Activated naive CD4-positive, alpha-beta T cell treated with anti-CD3 and anti-CD28 coated beads, Interleukin-2, amount 50 U/mL, for 72 hours (primary cell): ENCODE measurements at places on chromosomes 5 and 9. TPM values are rescaled to one million over a fixed set of nuclear protein-coding genes. Genes with fewer than 3 reads are reported as not detected.

- DNase-seq: no peak
Observed at GRCh38 chr5:72552041-72552557, 44.9 kb upstream of the ZNF366 start.

Gene RBM22
- 104 TPM for total RNA-seq

DNA sequence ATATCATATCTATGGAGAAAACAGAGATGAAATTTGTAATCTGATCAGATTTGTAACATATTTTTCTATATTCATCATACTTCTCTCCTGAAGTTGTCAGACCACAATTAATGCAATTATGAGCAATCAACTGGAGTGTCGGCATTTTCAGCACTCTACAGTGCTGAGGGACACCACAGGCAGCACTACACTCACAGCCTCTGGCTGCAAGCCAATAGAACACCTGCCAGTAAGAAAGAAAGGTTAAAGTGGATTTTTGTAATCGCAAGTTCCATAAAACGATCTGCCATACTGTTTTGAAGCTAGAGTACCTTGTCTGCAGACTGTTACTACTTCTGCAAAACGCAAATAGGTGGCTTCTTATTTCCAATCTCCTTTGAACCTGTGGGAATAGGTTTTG is 147.6 kb downstream of the ADAMTS6 start:
- no peak for DNase-seq

DNA sequence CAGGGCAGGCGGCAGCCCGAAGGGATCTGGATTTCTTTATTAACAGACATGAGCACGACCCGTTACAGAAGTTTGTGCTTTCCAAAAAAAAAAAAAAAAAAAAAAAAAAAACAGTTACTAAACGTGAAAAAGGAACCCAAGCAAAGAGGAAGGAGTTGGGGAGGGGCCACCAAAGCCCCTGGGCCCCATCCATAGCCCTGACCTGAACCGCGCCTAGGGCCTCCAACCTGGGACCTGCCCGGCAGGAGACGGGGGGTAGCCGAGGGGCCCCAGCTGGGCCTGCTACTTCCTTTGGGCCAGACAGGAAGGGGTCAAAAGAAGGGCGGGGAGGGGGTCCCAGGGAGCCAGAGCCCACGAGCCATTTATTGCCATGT is 10.0 kb downstream of the PRR7 start:
- DNase-seq: no peak

Gene NAIF1
- 12.7 TPM for total RNA-seq

Gene LMAN2
- total RNA-seq: 108 TPM

DNA sequence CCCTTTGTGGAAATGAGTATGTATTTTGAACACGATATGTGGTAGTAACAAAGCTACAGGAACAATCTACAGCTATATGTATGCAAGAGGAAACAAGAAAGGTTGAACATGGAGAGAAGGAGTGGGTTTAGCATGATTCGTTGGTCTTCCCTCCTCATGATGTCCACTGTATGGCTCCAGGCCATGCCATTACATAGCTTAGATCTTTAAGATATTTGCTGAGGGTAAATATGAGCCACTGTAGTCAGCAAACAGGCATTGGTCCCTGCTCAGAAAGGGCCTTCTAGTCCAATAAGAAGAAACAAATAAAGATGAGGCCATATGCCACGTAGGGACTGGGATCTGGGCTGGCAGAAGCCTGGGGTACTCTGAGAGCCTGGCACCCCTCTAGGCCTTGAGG is 543.2 kb upstream of the SGCD start:
- DNase-seq: no peak

GRCh38 chr9:109426626-109427402 is 71.3 kb downstream of the PTPN3 start:
- no peak for DNase-seq

- DNase-seq: no peak
Observed at GRCh38 chr9:122239722-122240121, 11.0 kb upstream of the LHX6 start.

Gene TRUB2
- total RNA-seq: 25.6 TPM

- no peak for DNase-seq
Observed at GRCh38 chr9:113506090-113506589, 42.6 kb downstream of the RGS3 start.

Gene HDAC3
- 110 TPM for total RNA-seq

- no peak for DNase-seq
Observed at GRCh38 chr9:38771593-38771992, 51.7 kb upstream of the FAM240B start.

GRCh38 chr9:72333709-72334108 is 31.3 kb downstream of the ZFAND5 start:
- no peak for DNase-seq

Gene PCDHA3
- total RNA-seq: not detected

GRCh38 chr5:6373081-6373846 is 5.1 kb downstream of the MED10 start:
- DNase-seq: no peak

DNA sequence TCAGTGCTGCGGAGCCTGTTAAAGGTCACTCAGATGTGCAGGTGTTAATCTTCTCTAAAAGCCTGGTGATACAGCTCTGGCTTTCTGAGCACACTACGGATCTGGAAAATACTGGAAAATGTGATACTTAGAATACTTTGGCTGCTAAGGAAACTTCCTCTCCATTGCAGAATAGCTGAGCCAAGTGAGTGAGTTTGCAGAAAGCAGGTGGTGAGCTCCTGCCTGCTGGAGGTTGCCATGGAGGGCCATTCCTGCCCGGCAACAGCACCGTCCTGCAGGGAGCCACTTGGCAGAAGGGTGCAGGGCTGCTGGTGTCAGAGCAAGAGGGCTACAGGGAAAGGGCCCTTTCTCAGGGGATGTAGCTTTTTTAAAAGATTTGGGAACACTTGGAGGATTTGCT is 40.7 kb downstream of the SECISBP2 start:
- DNase-seq: peak; percentile 16

DNA sequence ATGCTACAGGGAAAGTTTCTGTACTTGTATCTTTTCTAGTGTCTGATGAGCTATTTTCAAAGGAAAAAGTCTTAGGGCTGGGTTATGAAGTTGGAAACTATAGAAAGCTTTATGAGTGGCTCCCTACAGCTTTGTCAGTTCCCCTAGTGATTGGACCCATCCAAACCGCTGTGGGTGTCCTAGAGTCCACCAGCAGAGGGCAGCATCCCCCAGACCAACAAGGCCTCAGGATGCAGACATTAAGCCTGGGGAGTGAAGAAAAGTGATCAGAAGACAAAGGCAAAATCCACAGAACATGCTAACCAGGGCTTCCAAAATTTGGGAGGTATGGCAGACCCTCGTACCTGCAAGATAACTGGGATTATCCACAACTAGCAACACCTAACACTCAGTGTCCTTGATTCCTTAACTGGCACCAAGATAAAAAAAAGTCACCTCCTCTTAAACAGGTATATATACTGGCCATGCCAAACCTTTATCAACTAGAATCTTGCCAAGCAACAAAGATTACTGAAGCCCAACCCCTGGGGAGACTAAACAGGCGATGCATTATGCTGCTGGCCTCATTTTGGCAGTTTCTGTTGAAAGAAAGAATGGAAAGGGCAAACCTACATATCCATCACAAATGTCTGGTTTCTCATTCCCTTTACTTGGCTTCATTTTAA is 110.4 kb upstream of the NR5A1 start:
- DNase-seq: peak; percentile 81

- DNase-seq: no peak
Observed at GRCh38 chr9:136258786-136259516, 13.3 kb upstream of the QSOX2 start.

- no peak for DNase-seq
Observed at GRCh38 chr5:172748341-172748843, 22.6 kb downstream of the DUSP1 start.

DNA sequence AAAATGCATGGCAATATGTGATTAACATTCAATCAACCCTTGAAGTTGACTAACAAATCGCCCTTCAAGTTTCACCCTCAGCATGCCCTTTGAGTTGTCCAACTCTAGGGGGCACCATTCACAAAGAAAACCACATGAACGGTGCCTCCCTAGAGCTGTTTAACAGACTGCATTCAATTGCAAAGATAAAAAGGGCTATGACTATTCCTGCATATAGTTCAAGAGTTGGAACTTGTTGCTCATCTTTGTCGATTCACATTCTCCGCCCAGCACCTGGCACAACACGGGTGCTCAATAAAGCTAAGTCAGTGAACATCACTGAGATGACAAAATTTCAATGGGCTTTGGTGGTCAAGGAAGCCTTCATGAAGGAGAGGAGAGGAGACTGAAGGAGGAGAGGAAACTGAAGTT is 69.6 kb upstream of the SLC30A5 start:
- no peak for DNase-seq

DNA sequence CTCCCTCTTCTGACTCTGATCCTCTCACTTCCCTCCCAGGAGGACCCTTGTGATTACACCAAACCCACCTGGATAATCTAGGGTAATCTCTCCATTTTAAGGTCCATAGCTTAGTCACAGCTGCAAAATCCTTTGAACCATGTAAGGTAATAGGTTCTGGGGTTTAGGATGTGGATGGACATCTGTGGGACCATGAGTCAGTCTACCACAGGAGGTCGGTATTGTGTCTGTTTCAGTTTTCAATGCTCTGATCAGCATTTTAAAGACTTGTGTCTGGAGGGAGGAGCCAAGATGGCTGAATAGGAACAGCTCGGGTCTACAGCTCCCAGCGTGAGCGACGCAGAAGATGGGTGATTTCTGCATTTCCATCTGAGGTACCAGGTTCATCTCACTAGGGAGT is 112.6 kb downstream of the CAVIN4 start:
- no peak for DNase-seq

DNA sequence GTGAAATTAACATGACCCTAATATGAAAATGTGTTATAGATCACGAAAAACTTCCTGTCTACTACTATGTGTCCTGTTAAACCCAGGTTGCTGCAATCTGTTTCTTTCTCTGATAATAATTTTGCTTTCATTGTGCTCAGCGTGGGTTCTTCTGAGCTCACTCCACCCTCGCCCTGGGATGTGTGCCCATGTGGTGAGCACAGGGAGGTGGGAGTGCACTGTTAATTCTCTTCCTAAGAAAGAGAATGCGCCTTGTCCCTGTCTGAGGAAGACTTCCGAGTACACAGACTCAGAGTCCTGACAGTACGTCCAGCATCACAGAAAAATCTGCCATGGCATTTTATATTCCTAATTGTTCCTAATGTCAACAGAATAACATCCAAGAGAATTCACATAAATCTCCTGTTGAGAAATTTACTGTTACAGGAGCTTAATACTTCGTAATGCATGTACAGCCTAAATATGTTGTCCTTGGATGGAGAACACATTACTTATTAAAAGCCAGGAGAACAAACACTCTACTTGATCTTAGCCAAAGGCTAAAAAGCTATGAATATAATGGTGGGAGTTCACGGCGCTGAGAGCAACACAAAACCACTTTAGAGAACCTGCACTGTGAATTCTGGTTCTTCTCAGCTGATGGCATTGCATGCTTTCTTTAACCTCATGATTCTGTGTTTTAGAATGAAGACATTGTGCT is 102.6 kb downstream of the PDE4D start:
- DNase-seq: no peak

GRCh38 chr9:93651521-93651950 is 75.2 kb downstream of the PHF2 start:
- peak; percentile 21 for DNase-seq

DNA sequence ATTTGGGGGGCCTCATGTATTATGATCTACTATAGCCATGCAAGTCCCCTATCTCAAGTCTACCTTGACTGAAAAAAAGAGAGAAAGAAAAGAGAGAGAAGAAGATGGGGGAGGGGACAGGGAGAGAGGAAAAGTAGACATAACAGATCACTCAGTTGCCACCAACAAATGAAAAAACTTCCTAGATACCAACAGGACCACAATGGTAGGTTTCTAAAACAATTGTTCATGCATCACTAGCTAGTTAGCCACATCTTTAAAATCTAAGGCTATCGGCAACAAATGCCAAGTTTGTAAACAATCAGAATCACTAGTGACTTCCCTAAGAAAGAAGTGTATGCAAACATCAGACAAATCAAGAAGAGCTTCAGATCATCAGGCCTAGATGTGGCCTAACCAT is 328.2 kb downstream of the BNC2 start:
- DNase-seq: no peak

- no peak for DNase-seq
Observed at GRCh38 chr5:127694518-127695171, 8.5 kb upstream of the CCDC192 start.

- DNase-seq: no peak
Observed at GRCh38 chr5:104265531-104266140, 703.0 kb upstream of the NUDT12 start.

- no peak for DNase-seq
Observed at GRCh38 chr9:13841746-13842462, 472.0 kb downstream of the NFIB start.

DNA sequence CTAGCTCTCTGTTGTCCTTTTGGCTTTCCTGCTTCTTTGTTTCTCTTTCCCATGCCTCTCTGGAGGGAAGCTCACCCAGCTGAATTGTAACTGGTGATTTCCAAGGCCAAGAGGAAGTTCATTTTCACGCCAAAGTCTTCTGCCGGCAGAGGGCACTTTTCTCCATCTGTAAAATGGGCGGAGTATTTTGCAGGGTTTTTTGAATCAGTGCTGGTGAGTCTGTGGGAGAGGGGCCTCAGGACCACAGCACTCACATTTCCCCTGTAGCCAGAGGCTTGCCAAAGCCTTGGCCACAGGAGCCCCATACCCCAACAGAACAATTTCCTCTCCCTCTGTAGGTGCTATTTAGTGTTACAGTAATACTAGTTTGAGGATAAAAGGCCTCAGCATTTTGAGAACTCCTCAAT is 42.3 kb upstream of the MATR3 start:
- DNase-seq: no peak

DNA sequence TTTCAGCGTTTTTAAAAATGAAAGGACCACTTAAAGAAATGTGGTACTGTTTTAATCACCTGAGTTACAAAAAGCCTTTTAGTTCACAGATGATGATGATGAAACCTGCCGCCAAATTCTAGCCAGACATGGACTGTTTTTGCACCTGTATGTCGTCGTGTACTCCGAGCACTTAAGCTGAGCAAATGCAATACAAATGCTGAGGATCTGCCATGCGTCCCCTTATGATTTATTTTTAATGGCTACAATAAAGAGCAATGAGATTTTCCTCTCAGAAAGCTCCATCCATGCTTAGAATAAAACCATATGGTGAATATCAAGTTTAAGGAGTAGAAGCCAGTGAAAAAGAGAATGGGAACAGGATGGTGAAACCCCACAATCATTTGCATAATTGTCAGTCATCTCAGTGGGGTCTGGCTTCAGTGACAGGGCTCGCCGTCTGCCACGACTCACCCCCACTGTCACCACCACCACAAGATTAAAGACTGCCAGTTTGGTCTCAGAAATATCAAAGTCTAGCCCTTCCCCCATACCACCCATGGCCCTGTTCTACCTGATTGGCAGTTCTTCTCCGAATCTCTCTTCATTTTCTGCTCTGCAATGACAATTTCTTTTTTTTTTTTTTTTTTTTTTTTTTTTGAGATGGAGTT is 159.9 kb downstream of the GOLPH3 start:
- no peak for DNase-seq

GRCh38 chr5:21254161-21254560 is 1266.2 kb upstream of the CDH18 start:
- DNase-seq: no peak
